ENCODE measurements at places on chromosomes 1 and 21.

DNA sequence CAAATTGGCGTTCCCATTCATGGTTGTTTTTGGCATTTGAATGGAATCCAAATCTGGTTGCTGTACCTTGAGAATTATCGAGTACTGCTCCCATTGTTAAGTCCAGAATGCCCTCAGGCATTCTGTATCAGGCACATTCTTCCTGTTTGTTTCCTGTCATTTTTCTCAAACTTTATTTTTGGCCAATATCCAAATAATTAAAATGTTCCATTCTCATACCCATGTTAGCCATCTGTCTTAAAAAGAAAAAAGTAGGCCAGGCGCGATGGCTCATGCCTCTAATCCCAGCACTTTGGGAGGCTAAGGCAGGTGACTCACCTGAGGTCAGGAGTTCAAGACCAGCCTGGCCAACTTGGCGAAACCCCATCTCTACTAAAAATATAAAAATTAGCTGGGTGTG is 29.3 kb upstream of the SHISA4 start:
- DNase-seq: no peak

- DNase-seq: no peak
Observed at GRCh38 chr1:236287757-236288619, 6.2 kb upstream of the ERO1B start.

DNA sequence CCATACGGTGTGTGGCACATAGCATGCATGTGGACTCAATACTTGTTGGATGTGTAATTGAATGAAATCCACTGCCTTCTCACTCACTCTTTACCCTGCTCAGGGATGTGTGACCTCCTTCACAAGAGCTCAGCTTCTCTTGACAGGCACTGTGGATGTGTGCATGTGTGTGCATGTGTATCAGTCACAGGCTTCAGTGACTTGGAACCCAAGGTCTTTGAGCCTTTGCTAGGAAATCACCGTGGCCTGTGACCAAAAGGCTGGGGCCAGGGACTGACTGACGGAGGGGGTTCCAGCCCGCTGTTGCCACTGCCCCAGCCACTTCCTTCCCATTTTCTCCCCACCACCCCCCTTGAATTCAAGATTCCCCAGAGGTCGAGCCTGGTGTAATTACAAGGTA is 144.4 kb upstream of the POU3F1 start:
- DNase-seq: no peak

DNA sequence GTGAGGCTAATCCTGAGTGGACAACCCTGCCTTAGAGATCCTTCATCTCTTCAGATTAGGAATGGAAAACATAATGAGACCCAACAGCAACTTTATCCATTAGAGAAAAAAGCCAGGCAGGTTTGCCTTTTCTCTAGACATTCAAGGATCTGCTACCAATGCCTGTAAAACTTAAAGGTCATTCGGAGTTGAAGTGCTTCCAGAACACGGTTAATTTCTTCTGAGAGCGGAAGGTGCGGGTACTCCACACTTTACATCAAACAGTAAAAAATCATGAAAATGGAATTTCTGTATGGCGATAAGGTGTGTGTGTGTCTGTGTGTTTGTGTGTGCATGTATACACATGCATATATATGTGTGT is 65.2 kb upstream of the PRKACB start:
- no peak for DNase-seq

DNA sequence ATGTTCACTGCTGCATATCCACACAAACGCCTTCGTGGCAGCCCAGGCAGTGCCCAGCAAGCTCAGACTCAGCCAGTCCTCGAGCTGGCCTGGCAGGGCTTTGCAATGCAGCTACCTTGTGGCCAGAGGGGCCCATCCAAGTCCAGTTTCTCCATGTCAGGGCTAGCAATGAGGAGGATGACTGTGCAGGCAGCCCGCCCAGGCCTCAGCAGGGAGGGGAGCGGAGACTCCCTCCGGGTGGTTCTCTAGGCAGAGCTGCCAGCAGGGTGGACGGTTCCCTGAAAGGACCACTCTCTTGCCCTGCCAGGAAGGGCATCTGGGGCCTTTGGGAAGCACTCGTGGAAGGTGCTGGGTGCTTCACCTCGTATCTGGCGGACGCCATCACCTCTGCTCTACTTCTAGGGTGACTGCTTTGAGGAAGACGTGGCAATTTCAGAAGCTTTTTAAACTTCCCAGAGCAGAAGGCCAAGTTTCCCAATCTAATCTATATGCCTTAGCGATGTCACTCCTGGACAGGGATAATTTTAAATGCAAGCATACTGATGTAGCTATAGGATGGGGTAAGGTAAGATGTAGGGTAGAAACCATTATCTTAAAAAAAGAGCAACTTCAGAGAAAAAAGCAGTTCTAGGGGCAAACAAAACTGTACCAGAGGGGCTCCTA is 56.2 kb downstream of the RUNX1 start:
- DNase-seq: no peak

DNA sequence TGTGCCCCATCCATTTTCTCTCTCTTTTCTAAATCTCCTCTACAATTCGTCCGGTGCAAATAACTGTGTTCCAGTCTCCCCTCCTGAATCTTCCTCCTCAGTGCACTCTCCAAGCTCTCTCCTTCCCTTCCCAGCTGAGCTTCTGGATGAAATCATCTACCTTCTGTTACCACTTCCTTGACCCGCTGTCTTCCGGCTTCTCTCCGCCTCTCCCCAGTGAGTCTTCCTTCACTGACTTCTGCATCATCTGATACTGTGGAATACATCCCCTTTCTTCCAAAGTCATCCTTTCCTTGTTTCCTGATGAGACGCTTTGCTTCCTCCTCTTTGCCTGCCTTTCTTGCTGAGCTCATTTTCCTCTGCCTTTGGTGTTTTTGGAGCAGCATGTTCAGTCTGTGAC is 96.9 kb downstream of the MAB21L3 start:
- DNase-seq: no peak

- DNase-seq: no peak
Observed at GRCh38 chr1:185159966-185160365, 3.0 kb downstream of the SWT1 start.

GRCh38 chr1:172630868-172631267 is 28.0 kb upstream of the FASLG start:
- no peak for DNase-seq

DNA sequence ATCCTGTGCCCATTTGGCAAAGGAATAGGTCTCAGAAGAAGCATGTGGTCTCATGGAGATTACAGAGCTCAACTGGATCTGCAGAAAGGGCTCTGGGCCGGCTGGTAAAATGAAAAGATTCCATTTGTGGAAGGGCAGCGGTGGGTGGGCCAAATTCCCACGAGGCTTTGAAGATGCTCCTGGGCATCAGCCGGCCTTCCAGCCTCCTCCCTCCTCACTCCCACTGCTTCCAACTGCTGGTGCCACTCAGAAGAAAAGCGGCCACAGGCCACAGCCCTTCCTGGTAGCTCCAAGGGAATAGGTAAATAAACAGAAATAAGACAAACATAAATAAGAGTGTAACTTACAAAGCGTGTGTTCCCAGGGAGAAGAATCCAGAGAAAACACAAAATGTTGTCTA is 136.3 kb upstream of the SLC44A3 start:
- DNase-seq: no peak

Measured in NCI-H2171 (cell line).